ENCODE measurements at places on chromosomes 5 and 9.

DNA sequence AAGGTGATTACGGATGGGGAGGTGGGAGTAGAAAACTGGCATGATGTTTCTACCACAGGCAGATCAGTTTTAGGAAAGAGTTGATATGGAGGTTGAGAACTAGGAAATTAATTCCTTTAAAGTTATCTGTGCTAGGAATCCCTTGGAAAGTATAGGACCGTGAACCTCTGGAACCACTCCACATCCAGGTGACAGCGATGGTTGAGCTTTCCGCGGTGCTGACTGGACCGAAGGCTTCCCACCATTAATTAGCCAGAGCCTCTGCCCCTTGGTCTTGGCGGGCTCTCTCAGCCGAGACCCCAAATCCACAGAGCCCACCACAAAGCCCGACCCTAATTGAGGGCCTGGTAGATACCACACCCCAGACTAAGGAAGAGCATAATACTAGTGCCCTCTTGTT is 147.3 kb downstream of the MELK start:
- no peak for DNase-seq

DNA sequence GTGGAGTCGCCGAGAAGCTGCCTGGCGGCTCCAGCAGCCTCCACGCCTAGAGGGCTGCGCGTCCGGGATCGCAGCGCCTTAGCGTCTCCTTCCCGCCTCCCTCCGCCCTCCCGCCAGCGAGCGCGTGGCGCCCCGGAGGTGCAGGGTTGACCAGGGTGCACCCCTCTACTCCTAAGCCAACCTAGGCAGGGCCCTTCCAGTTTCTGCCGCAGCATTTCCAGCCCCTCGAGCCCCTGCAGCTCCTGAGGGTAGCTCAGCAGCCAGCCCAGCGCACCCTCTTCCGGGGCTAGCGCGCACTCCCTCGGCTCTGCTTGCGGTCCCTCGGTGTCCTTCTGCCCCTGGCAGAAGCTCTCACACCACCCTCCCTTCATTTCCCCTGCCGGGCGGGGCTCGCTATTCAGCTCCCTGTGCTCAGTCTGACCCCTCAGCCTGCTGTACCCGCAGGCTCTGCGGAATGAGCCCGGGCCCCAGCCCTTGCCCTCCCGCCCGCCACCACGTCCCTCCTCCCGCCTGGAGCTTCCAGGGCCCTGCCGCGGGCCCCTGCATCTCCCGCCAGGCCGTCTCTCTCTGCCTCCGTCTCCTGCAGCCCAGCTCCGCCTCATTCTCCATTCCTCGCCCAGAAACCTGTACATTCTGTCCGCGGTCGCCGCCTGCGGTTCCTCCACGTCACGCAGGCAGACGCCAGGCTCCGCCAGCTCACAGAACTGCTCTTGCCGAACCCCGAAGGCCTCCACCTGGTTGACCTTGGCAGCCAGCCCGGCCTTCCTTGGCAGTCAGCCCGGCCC is 61.8 kb downstream of the SPATA31C2 start:
- DNase-seq: peak; percentile 16

- DNase-seq: no peak
Measured at GRCh38 chr9:91039125-91039834, 237.7 kb downstream of the SYK start.

DNA sequence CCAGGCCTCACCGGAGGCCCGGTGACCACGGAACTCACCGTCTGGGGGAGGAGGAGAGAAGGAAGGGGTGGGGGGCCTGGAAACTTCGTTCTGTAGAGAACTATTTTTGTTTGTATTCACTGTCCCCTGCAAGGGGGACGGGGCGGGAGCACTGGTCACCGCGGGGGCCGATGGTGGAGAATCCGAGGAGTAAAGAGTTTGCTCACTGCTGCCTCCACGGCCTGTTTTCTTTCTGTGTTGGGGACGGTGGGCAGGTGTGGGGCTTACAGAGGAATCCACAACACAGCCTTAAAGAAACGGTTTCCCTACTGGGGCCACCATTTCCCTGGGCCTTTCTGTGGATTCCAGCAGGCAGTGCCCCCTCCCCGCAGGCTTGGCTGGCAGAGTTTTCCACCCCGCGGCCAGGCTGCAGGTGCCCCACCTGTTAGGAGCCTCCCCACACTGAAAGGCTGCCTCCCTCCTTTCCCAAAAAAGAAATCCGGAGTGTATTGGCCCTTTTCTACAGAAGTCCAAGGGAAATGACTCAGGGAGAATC is 80.8 kb downstream of the NTNG2 start:
- no peak for DNase-seq

DNA sequence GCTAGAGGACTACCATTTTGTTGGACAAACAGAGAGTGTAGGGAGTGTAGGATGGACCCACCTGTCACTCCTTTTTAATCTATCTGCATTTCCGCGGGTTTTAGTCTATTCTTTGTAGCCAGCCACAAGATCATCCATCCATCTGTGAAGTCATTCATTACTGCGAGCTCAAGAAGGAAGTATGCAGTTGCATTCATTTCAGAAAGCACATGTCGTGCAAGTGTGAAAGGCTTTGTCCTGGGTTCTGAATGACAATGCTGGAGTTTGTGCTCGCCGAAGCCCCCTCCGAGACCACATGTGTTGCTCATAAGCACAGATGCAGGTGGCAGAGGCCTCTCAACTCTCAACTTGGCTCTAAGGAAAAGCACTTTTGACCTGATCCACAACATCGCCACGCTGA is 70.3 kb upstream of the BASP1 start:
- DNase-seq: no peak

GRCh38 chr9:121650217-121651007 is 1.0 kb upstream of the DAB2IP start:
- DNase-seq: peak; percentile 29

GRCh38 chr5:103098993-103099392 is 20.9 kb downstream of the GIN1 start:
- no peak for DNase-seq

- DNase-seq: no peak
Measured at GRCh38 chr5:72167804-72168203, 60.5 kb downstream of the MAP1B start.

- DNase-seq: no peak
Measured at GRCh38 chr5:176680226-176680563, 32.9 kb downstream of the TSPAN17 start.

- no peak for DNase-seq
Measured at GRCh38 chr9:132193227-132194124, 31.6 kb downstream of the NTNG2 start.

- DNase-seq: no peak
Measured at GRCh38 chr5:79630444-79630843, 18.2 kb downstream of the TENT2 start.

DNA sequence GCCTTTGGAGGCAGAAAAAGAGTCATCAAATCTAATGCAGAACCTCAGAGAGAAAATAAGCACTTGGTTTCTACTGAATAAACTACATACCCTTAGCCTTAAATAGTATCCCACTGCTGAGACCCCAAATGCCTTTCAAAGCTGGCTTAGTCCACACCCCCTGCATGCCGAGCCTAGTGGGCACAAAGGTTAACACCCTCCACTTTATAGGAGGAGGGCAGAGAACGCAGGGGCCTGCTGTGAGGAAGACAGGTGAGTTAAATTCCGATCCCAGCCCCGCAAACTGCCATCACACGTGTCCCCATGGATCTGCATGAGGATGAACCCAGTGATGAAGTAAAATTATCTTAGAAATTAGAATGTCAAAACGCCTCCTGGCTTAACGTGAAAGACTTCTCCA is 19.5 kb upstream of the HSD17B3 start:
- DNase-seq: no peak
